ENCODE measurements at places on chromosomes 4 and X.

GRCh38 chr4:122703868-122704267 is 28.6 kb upstream of the BBS12 start:
- no peak for DNase-seq

DNA sequence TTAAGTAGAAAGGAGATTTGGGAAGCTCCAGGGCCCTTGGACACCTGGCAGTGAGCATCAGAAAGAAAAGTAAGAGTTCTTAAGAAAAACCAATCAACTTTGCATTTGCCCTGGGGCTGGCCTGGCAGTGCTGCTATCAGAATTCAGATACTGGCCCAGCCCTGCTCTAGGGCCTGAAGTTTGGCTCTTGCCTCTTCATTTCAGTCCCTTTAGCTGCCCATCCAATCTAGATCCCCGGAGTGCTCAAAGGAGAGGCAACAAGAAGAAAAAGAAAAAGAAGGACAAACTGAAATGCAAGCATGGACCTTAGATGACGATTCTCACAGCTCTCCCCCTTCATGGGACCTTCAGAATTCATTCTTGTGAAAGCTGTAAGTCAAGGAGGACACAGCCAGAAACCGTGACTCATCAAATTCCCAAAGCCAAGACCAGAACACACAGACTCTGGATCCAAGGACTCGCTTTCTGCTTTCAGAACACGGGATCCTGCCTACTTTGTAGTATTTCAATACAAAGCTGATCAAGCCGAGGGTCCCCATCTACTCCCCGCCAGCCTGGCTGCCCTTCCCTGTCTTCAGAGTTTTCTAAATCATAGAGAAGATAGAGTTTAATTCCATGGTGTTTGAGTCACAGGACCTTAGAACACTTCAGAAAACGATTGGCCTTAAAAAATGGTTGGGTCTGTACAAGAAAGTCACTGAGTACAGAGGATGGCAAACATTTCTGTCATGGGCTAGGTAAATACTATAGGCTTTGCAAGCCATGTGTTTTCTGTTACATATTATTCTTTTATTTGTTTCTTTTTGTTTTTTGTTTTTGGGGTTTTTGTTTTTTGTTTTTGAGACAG is 103.7 kb downstream of the RBM47 start:
- no peak for DNase-seq

DNA sequence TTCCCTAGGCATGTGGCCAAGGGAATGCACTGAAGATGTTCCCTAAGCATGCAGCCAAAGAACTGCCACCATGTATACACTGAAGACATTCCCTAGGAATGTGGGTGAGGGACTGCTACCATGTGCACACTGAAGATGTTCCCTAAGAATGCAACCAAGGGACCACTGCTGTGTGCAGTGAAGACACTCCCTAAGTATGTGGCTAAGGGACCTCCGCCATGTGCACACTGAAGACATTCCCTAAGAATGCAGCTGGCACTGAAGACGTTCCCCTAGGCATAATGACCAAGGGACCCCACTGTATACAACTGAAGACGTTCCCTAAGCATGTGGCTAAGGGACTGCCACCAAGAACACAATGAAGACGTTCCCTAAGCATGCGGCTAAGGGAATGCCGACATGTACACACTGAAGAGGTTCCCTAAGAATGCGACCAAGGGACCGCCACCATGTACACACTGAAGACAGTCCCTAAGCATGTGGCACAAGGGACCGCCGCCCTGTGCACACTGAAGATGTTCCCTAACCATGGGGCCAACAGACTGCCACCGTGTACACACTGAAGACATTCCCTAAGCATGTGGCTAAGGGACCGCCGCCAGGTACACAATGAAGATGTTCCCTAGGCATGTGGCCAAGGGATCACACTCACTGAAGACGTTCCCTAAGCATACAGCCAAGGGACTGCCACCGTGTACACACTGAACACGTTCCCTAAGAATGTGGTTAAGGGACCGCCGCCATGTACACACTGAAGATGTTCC is 25.6 kb downstream of the DHRSX start:
- no peak for DNase-seq

- DNase-seq = no peak
Observed at GRCh38 chr4:28947374-28947773, 1772.8 kb upstream of the PCDH7 start.

DNA sequence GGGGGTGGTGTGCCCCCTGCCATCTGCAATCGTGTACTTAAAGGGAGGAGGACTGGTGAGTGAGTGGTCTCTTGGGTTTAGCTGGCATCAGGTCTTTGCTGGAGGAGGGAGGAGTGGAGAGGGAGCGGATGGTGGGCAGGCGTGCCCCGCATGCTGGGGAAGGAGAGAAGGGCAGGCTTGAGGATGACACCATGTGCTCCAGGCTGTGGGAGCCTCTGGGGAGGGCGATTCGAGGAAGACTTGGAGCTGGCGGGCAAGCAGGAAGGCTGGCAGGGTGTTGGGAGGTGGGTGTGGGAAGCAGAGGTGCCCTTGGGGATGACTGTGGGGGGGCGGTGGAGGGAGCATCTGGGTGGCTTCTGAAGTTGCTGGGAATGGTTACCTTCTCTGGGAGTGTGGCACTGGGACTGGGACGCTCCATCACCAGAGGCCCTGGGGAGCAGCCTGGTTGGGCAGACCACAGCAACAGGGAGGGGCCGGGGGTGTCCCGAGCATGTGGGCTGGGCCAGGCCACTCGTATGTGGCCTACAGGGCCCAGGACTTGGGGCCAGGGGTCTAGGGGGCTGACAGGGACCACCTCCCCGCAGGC is 30.8 kb upstream of the AFAP1 start:
- no peak for DNase-seq
